ENCODE measurements at places on chromosomes 7 and 10. TPM values are rescaled to one million over a fixed set of nuclear protein-coding genes. Genes with fewer than 3 reads are reported as not detected.

Gene GPC2
- total RNA-seq: 4.5 TPM

Gene SH2B2
- total RNA-seq: 12.1 TPM

Gene ZNF727
- not detected for total RNA-seq

Gene TMEM236
- 0.20 TPM for total RNA-seq

Gene GRID2IP
- total RNA-seq: 1.3 TPM

Gene BMPR1A
- 20.9 TPM for total RNA-seq

Gene PAX4
- total RNA-seq: not detected

All from PC-9 (cell line).